ENCODE measurements at places on chromosomes 16 and 17.
A peak's percentile ranks its signal among the peaks of the same experiment; 100 is the strongest.

DNA sequence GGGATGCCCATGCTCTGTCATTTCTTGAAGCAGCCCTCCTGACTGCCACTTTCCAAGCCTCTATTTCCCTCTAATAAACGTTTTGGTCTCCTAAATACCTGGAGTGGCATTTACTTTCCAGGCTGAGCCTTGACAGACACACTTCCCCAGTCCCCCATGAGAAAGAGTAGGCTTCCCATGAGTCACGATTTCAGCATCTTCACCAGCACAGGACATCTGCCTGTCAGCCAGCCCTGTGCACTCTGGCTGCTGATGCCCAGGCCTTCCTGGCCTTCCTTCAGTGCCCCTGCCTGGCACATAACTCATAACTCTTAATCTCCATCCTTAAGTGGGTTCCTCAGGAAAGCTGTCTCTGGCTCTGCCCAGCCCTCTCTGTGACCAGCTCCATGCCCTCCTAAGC, 30.8 kb upstream of the GAS7 start:
- no peak for DNase-seq

DNA sequence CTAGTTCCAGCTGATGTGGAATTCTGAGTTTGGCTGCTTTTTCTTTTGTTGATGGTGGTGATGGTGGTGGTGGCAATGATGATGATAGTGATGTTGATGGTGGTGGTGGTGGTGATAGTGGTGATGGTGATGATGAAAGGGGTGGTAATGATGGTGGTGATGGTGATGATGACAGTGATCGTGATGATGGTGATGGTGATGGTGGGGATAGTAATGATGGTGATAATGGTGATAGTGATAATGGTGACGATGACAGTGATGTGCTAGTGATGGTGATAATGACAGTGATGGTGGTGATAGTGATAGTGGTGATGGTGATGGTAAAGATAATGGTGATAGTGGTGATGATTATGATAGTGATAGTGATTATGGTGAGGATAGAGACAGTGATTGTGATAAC, 61.5 kb downstream of the BMERB1 start:
- DNase-seq: no peak

DNA sequence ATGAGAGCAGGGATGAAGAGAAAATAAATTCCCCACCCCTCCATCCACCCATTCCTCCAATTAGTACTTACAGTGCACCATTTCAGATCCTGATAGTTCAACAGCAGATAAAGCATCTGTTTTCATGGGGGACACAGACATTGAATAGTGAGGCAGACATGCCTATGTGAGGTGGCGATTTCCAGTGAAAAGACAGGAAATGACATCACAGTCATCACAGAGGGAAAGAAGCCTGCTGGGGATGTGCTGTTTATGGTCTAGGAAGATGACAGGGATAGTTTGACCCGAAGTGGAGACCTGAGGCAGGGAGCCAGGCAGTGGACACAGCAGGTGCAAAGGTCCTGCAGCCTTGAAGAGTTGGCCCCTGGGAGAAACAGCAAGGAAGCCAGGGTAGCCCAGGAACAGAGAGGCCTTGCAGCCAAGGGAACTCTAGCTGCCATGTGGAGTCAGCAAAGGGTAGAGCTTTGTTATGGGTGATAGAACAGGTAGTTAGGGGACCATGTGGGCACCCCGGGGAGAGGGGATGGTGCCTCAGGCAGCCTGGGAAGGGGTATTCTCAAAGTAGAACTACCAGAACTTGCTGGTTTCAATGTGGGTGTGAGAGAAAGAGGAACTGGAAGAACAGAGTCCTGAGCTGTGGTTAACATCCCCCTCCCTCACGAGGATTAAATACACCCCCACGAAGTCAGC, 256.6 kb downstream of the CPPED1 start:
- no peak for DNase-seq

DNA sequence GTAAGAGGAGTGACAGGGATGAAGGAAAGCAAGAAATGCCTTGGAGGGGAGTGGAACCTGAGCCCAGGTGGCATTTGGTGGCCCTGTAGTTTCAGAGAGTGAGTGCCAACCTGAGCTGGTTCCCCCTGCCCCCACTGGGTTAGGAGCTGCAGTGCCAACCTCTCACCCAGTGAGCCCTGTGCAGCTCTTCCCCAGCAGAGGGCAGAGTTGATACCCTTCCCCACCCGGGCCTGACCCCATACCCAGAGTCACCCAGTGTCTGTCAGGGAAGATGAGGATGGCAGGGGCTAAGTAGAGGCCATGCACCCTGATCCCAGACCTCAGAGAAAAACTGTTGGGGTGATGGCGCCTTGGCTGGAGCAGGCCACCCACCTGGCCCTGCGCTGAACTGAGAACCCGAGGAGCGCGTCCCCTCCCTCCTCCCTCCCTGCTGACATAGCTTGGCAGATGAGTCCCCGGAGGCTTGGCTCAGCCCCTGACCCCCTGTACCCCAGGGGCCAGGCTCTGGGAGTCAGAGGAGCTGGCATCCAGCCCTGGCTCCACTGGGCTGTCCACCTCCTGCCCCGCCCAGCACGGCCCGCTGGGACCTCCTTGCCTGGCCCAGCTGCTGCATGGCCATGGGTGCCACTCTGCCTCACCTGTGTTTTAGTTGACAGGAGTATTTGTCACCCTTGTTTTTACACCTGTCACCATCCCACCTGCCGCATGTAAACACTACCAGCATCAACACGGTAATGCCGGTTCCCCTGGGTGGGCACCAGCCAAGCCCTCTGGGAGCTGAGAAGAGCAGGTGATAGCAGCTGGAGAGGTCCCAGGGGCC, 113.9 kb downstream of the AMFR start:
- no peak for DNase-seq

DNA sequence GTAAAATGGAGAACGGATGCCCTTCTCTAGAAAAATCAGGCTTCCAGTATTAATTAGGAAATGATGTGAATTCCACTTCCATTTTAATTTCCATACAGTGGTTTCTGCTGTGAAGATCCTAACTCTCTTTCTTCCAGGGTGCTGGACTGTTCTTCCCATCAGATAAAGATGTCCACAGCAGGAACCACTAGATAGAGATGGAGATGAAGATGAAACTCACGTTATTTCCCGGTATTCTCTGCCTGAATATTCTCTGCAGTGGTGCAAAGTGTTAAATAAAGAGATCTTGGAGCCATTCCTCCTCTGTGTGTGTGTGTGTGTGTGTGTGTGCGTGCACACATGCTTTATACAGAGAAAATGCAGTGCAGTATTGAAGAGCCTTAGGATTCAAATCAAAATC, 727.5 kb downstream of the KCNJ2 start:
- no peak for DNase-seq

GRCh38 chr16:81358860-81359259, 44.1 kb downstream of the GAN start:
- DNase-seq: no peak

DNA sequence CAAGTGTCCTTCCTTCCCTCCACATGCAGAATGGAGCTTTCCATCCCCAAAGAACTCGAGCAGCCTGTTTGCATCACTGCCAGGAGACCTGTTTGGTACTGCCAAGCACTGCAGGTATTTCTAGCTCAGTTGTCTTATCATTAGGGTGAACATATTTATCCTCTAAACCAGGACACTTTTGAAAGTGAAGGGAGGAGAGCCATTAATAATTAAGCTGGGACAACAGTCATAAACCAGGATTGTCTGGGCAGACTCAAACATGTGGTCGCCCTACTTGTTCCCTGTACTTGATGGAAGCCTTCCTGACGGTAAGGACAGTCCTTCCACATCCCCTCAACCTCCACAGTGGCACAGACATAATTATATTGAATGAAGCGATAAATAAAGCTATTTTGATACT, 67.4 kb downstream of the PRKCA start:
- DNase-seq: no peak

DNA sequence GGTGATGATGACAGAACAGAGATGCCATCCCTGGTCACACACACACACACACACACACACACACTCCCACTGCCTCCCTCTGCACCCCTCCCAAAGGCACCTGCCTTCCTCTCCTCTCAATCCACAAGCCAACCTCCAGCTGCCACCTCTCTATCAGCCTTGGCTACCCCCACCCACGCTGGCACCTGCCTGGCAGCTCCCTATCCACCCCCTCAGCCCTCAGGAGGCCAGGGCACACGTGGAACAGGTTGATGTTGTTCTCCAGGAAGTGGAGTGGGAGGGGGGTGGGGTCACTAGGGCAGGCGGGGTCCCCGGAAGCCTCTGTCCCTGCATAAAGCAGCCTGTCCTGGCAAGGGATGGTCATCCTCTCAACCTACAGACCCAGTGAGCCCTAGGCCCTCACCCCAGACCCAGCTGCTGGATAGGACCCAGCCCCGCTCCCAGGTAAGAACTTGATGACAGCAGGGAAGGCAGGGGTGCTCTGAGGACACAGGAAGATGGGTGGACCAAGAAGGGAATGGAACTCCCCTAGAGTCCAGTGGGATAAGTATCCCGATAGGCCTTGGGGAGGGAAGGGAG, at the start of gene GSDMA:
Gene GSDMA (plus strand): TSS at position 363 of the 579 bp plus-strand sequence. CDS start 2,684 bp downstream, outside the sequence.
- DNase-seq: no peak

GRCh38 chr16:20327444-20328041, at the start of gene GP2:
Gene GP2 (minus strand): TSS chr16:20327513. CDS start chr16:20326431, 1,082 bp downstream.
- no peak for DNase-seq

DNA sequence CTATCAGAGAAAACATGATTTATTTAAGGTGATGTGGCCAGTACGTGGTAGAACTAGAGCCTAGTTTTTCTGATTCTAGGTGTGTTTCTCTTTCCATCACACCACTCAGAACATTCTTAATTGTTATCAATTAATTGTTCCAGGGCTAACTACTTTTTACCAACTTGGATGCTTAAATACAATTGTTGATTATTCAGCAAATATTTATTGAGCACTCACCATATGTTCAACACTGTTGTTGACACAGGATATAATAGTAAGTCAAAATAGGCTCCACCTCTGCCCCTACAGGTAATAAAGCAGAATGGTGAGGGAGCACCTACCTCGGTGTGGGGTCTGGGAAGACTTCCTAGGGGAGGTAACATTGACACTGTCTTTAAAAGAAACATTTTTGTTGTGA, 16.1 kb downstream of the GNAO1 start:
- DNase-seq: no peak

- DNase-seq: no peak
Observed at GRCh38 chr17:31645351-31645750, 213.7 kb downstream of the COPRS start.

- no peak for DNase-seq
Observed at GRCh38 chr16:4369007-4369733, 2.5 kb upstream of the VASN start.

GRCh38 chr16:31108035-31108793, at the start of gene BCKDK:
Gene BCKDK (plus strand): TSS chr16:31108386. CDS start chr16:31109224, 838 bp downstream.
- DNase-seq: peak; percentile 80

DNA sequence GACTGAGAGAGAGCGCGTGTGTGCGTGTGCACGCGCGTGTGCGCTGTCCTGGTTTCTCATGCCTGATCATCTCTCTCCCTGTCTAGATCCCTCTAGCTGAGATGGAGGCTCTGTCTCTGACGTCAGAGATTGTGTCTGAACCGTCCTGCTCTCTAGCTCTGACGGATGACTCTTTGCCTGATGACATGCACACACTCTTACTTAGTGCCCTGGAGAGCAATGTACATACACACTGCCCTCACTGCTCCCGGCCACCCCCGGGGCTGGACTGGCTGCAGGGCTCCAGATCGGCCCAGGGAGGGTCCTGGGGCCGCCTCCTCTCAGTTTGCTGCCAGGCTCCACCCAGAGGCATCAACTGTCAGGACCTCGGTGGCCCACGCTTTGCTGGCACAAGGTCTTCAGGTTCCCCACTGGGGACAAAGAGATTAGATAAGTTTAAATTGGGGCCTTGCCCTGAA, 13.1 kb upstream of the ABCC3 start:
- no peak for DNase-seq

GRCh38 chr17:77821114-77821513, 137.4 kb upstream of the TNRC6C start:
- DNase-seq: no peak

DNA sequence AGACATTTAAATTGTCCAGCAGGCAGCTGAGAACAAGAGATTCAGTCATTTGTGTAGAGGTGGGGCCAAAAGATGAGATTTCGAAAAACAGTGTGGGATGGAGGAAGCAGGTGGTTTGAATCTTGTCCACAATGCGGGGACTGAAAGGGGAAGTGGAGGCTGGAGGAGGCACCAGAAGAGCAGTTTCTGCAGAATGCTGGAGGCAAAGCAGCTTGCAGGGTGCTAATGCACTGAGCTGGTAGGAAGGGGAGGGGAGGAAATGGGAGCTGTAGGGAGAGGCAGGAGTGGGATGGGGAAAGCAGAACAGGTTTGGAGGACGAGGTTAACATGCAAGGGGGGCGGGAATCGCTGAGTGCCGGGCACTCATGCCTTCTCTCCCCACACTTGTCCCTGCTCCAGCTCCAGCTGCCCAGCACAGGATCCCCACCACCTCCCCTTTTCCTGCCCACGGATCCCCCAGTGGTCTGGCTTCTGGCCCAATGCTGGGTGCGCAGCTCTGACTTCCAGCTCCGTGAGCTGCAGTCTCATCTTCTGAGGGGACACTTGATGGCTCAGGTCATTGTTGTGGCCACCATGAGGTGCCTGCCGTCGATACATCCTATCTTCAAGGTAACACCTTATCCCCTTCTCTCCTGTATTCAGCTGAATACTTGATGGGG, 9.4 kb downstream of the C17orf100 start:
- no peak for DNase-seq

DNA sequence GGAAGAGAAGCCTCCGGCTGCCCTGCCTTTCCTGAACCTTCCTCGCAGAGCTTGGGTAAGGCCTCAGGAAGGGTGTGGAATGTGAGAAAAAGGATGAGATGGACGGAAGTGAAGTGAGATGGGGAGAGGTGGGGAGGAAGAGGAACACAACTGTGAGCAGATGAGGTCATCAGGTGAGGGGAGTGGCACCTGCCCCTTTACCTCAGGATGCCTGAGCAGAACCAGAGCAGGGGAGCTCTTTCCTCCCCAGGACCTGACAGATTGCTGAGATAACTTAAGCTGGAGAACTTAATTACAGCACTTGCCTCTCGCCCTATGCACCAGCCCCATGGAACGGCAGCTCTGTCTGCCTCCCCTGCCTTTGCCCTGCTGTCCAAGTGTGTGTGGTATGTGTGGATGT, 29.8 kb downstream of the TMEM132E start:
- no peak for DNase-seq

- no peak for DNase-seq
Observed at GRCh38 chr17:67353161-67353560, 13.2 kb downstream of the PSMD12 start.

DNA sequence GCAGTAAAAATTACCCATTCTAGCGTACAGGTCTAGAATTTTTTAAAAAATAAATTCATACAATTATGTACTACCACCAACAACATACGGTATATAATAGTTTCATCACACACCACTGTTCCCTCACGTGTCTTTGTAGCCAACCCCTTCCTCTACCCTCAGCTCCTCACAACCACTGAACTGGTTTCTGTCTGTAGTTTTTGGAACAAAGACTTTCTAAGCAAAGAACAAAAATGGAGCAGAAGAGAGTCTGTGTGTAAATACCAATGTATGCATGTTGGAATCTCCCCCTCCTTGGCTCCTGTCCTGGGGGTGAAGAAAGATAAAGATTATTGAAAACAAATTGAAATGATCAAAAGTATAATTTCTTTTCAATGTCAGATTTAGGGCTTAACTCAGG, 31.9 kb upstream of the CCR7 start:
- no peak for DNase-seq

GRCh38 chr17:74011966-74012365, 191.5 kb upstream of the RPL38 start:
- DNase-seq: no peak

- DNase-seq: no peak
Observed at GRCh38 chr17:43732958-43733357, 25.6 kb downstream of the SOST start.

- no peak for DNase-seq
Observed at GRCh38 chr17:21528031-21528695, 152.0 kb downstream of the KCNJ12 start.

- no peak for DNase-seq
Observed at GRCh38 chr17:57842280-57842679, 7.6 kb downstream of the MRPS23 start.

GRCh38 chr17:29041571-29041970, 1.4 kb upstream of the PIPOX start:
- DNase-seq: no peak
